SK-N-SH treated with all-trans-retinoic acid at 6 μM for 48 hours (cell line): ENCODE measurements at places on chromosomes 12 and 14.
A peak's percentile ranks its signal among the peaks of the same experiment; 100 is the strongest.

- ATAC-seq, result no peak
Measured at GRCh38 chr12:122862110-122862634, 26.9 kb downstream of the HIP1R start.

GRCh38 chr12:131963381-131963780, 13.6 kb downstream of the EP400 start:
- no peak for ATAC-seq

DNA sequence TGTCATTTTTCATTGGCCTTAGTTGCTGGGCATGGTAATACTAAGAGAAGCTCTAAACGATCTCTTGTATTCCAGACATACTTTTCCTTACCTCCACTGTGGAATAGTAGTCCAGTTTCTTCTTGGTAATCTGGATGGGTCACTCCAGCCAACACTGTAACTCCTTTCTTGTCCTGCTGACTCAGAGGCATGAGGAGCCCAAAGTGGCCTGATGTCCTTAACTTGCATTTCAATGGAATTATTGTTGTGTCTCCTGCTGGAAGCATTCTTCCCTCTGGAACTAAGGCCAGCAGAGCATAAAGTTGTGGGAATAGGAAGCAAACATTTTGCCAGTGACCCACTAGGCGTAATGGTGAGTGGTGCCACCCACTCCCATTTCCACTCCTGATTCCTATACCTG, 33.1 kb downstream of the DAAM1 start:
- ATAC-seq, result no peak

GRCh38 chr14:30896435-30896834, 22.1 kb downstream of the COCH start:
- no peak for ATAC-seq

DNA sequence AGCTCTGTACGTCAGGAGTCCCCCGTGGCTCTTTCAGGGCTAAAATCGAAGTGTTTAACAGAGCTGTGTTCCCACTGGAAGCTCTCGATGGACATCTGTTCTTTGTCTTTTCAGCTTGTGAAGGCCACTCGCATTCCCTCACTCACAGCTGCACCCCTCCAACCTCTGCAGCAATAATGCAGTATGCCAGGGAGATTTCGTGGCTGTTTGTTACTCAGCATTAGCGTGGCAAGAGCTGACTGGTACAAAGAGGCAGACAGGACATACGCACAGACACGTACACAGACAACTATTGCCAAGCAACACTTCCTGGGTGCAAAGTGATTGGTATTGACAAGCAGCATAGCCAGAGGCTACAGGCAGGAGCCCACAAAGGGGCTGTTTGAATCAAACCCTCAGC, 11.8 kb upstream of the FBXO21 start:
- no peak for ATAC-seq

DNA sequence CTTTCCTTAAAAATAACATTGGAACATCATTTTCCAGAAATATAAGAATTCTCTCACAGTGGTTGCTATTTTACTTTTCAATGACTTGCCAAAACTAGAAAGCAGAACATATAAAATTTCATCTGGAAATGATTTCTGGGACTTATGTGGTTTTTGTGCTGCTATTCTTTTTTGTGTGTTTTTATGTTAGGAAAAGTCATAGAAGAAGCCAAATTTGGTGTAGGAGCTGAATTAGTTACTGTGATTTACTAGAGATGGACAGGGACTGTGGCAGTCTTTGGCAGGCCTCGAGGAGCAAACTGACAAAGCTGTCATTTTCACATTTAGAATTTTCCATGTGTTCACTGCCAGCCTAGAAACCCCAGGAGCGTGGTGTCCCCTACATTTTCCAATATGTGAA, 38.3 kb upstream of the LDHB start:
- ATAC-seq, result no peak

DNA sequence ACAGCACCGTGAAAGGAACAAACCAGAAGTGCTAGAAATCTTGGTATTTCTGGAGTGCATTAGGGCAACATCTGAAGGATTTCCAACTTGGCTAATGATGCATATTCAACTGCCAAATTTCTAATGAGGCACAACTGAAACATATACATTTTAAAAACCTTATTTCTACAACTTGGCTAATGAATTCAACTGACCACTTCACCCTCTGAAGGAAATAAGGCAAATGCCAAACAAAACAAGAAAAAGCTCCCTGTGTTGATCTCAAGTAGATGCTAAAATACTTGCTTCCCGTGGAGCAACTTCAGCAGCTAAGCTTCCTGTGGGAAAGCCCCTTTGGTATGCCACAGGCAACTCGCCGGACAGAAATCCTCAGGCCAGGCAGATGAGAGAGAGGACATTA, 167.1 kb downstream of the TTC7B start:
- no peak for ATAC-seq

DNA sequence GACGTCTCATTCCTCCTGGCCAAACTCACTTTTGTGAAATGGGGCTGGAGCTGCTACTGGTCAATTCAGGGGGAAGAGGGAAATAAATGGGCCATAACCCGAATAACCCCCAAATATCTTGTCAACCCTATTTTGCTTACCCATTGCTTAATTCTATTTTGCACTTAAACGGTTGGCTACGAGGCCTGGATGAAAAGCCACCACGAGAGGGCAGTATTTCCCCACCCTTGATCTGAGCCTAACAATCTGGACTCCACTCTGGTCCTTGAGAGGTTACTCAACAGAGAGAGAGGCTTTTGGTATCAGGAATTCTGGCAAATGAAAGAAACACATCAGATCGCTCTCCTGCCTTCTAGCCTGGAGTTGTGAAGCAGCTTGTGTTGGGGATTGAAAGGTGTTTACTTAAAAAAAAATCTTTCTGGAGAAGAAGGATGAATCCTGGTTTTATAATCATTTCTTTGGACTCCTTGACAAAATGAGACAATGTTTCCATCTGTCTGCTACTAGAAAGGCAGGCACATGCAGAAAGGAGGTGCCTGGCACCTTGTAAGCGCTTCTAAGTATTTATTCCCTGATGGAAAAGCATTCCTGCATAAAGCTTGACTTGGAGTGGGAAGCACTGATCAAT, 22.4 kb upstream of the FBXO21 start:
- ATAC-seq, result peak; percentile 97

GRCh38 chr14:69593018-69593677, 18.2 kb upstream of the SUSD6 start:
- no peak; the same call in 1 of the 3 replicates for ATAC-seq

- no peak for ATAC-seq
Measured at GRCh38 chr14:65011538-65011937, 24.8 kb downstream of the FNTB start.

- ATAC-seq, result peak; percentile 49
Measured at GRCh38 chr14:54364555-54365415, 32.0 kb upstream of the CDKN3 start.

DNA sequence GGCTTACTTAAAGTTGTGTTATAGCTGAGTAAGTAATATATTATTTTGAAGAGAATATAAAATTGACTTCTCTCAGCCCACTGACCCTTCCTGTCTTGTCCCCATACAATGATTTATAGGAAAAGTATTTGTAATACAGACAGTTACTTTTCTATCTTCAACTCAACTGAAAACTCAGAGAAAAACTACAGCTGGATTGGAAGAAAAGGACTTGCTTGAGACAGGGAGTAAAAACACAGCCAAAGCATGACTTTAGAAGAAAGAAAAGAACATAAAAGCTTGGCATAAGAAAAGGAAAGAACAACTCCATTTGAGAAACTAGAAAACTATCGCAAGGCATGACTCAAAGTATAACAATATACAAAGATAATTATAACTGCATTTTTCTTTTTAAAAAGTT, 57.5 kb downstream of the MSRB3 start:
- no peak for ATAC-seq

DNA sequence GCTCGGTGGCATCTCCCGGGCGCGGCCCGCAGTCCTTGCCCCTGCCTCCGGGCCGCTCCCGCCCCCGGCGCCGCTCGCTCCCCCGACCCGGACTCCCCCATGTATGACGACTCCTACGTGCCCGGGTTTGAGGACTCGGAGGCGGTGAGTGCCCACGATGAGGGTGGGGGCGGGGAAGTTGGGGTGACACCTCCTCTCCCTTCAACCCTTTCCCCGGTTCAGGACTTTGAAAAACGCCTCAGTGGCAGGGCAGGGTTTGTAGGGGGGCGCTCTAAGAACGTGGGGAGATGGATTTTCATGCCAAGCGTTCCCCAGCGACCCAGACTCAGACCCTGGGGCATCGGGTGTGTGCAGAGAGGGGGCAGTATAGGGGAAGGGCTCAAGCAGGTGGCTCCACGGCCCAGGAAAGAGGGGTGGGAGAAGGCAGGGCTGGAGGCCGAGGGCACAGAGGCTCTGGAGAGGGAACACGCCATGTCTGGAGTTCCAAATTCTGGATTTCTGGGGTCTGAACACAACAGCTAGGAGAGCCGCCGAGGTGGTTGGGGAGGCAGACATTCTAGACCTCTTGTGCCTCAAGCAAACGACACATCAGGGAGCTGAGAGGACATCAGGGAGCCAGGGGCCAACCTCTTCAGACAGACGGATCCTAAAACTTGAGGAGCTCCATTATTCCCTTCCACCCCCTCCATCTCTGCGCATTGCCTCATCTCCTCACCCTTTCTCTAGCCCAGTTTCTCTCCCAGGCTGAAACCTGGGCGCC, 715 bp downstream of the CACNB3 start:
- ATAC-seq, result no peak; the same call in 2 of the 3 replicates

GRCh38 chr12:131066207-131066885, 112.6 kb downstream of the ADGRD1 start:
- ATAC-seq, result no peak

- no peak for ATAC-seq
Measured at GRCh38 chr12:54968181-54968730, 16.3 kb downstream of the TESPA1 start.

DNA sequence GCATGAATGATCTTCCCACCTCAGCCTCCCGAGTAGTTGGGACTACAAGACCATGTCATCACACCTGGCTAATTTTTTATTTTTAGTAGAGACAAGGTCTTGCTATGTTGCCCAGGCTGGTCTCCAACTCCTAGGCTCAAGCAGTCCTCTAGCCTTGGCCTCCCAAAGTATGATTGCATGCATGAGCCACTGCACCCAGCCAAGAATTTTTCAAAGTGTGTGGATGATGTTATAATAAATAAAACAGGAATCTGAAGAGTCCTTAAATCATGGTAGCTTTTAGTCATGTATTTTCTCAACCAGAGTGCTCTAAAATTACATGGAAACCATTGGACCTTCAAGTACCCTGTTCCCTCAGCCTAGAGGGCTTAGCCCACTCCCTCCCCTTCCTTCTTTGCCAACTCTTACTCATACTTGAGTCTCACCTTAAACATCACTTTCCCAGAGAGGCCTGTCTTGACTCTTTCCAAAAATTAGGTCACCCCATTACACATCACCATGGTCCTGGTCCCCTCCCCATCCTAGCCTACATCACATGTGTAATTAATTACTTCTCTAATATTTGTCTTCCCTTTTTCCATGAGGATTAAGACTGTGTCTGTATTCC, 52.2 kb upstream of the BICDL1 start:
- no peak for ATAC-seq

- peak; percentile 51; the same call in 2 of the 3 replicates for ATAC-seq
Measured at GRCh38 chr14:106417224-106418049, 891.1 kb downstream of the TMEM121 start.

GRCh38 chr14:77141214-77142004, at the start of gene ZDHHC22:
Gene ZDHHC22, minus strand, starts transcription at chr14:77141791. Its CDS starts 2,053 bp downstream, at chr14:77139738.
- ATAC-seq, result peak; percentile 81

DNA sequence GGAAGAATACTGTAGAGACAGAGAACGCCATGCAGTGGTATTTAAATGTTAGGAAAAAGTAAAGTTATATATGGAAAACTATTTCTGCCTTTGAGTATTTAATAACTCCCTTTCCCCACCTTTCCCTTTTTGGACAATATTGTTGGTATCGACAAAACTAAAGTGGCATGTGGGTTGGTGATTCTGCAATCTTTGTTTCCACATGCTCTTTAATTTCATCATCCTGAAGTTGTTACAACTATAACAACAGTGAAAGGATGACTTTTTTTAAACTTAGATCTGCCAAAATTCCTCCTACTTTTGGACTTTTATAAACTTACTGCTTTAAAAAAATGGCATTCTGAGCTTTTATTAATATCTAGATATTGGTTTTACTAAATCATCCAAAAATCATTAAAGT, 25.3 kb downstream of the TTC8 start:
- ATAC-seq, result no peak
